ENCODE measurements at places on chromosomes 5 and 9.
A peak's percentile ranks its signal among the peaks of the same experiment; 100 is the strongest.

- DNase-seq, result no peak
Measured at GRCh38 chr9:135146766-135147473, 59.5 kb downstream of the OLFM1 start.

- DNase-seq, result no peak
Measured at GRCh38 chr5:58804291-58804690, 221.4 kb downstream of the RAB3C start.

- peak; percentile 38 for DNase-seq
Measured at GRCh38 chr5:86968301-86968753, 299.4 kb upstream of the RASA1 start.

DNA sequence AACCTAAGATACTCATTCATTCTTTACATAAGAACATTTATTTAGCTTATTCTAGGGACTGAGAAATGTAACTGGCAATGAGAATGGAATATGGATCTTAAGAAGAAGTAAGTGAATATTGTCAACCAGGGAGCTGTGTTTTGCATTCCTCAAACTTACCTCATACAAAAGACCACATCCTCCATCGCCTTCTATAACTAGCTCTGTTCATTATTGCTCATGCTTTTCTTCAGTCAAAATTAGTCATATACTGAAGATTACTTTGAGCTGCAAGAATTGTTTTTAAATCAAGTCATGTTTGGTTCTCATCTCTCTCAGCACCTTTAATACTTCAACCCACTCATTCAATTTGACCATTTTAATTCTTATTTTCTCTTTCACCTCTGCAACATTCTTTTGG lies 140.3 kb upstream of the RASA1 start:
- no peak for DNase-seq

DNA sequence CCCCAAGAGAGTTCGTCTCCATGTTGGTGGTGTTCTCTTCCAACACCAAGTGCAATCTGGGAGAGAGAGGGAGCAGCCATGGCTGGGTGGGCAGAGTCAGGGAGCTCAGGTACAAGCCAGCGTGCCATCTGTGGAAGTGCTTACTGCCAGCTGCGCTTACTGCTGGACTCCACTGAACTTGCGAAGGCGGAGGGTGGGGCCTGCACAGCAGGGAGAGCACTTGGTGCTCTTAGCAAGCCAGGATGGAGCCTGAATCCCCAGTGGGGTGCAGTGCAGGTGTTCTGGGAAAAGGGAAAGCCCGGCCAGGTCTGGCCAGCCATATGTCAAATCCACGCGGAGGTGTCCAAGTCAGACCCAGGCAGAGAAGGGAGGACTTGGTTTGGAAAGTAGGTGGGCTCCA lies 142.0 kb downstream of the FANCC start:
- DNase-seq, result no peak

DNA sequence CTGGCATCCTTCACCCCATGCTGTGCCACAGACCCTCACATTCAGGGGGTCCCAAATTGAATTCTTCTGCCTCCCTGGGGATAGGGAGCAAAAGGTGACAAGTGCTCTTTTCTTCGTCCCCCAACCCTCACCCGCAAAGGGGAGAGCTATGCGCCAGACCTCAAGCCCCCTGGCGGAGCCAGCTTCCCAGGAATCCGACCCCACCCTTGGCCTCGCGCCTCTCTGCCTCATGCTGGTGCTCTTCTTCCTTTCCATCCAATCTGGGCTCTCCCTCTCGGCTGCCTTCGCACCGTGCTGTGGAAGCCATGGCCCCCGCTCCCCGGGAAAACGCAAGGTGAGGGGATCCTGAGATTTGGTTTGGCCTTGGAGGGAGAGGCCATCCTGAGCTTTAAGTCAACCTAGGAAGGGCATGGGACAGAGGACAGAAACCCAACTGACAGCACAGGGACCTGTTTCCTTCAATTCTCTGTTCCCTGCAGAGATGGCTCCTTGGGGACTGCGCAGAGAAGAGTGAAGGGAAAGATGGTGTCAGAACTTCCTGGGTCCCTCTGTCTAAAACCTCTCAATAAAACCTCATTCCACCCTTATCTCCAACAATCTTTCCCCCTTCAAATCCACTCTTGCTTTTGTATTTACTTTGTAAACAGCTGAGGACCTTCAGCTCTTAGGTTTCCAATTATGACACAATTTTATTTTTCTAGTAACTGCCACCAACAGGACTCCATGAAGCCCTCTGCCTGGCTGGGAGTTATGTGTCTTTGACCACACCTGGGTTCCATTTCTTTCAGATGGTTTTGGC lies 36.3 kb upstream of the CRB2 start:
- DNase-seq, result no peak

- DNase-seq, result no peak
Measured at GRCh38 chr9:19512103-19512832, 103.5 kb downstream of the ACER2 start.

DNA sequence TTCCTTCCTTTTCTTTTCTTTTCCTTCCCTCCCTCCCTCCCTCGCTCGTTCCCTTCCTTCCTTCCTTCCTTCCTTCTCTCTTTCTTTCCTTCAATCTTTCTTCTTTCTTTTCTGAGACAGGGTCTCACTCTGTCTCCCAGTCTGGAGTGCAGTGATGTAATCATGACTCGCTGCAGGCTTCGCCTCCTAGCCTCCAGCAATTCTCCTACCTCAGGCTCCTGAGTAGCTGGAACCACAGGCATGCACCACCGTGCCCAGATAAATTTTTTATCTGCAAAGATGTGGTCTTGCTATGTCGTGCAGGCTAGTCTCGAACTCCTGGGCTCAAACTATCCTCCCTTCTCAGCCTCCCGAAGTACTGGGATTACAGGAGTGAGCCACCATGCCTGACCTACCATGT lies 81.4 kb downstream of the SPATA31C2 start:
- no peak for DNase-seq

DNA sequence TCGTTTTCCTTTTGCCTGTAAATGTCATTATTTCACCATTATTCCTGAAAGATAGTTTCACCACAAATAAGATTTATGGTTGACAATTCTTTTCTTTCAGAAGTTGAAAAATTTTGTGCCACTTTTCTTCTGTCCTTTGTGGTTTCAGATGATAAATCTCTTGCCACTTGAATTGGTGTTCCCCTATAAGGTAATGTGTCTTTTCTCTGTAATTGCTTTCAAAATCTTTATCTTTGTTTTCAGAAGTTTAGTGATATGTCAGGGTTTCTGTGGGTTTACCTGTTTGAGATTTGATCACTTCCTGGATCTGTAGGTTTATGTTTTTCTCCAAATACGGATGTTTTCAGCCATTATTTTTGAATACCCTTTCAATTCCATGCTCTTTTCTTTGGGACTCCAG lies 14.6 kb downstream of the RASA1 start:
- no peak for DNase-seq

GRCh38 chr5:53253421-53253871 lies 143.9 kb upstream of the MOCS2 start:
- no peak for DNase-seq

DNA sequence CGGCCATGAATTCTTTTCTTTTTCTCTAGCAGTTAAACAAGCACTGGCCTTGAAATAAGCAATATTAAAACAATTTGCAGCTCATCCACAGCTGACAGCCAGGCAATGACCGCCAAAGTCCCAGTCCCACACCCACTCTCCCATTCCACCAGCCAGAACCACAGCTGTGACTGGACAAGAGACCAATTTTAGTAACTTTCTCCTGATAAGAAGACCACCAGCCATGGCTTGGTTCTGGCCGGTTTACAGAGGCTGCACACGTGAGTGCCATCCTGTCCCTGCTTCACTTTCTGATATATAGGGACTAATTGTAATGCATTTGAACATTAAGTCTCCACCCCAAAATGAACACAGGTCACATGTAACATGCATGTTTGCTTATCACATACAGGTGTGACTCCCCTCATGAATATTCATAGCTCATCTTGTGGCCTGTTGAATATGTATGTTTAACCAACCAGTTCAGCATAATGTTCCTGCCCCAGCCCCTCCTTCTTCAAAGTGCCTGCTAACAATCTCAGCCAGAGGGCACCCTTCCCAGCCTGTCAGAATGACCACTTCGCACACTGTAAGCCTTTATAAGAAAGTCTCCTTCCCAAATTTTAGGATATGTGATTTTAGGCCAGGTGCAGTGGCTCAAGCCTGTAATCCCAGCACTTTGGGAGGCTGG lies 23.9 kb upstream of the FANCC start:
- DNase-seq, result no peak

- DNase-seq, result no peak
Measured at GRCh38 chr9:137306066-137306849, 4.2 kb upstream of the NRARP start.
